ENCODE measurements at places on chromosomes 3 and 15. TPM values are rescaled to one million over a fixed set of nuclear protein-coding genes. Genes with fewer than 3 reads are reported as not detected.

GRCh38 chr15:69725957-69726356, 273.3 kb downstream of the RPLP1 start:
- no peak for DNase-seq
- no peak overlapping the region for H3K27ac ChIP-seq
- H3K36me3 ChIP-seq, result no peaks in the 10 kb centered on the region
- no peak overlapping the region for H3K4me3 ChIP-seq
- H3K27me3 ChIP-seq, result no peaks in the 10 kb centered on the region
- H3K4me1 ChIP-seq, result peaks cover 26% of the 10 kb centered on the region

DNA sequence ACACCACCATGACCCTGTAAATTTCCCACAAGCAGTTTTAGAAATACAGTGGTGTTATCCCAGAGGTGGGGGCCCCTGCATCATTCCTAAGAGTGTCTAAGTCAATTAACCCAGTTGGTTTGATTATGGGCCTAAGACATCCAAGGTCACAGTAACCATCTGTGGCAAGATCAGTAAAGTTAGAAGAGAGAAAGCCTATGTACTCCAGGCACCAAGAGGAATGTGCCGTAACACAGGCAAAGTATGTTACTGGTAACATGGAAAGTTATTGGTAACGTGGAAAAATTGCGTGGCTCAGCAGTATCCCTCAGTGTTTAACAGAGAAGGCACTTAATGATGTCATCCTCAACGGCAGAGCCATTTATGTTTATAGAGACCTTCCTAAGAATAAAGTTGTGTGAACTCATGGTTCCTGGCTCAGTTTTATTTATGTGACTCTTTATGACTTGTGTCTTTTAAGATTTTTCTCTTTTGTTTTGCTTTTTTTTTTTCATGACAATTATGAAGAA, 144.1 kb upstream of the RASGRP1 start:
- H3K4me3 ChIP-seq, result no peak overlapping the region
- peak overlapping the region; percentile 25 for H3K27ac ChIP-seq
- H3K36me3 ChIP-seq, result no peaks in the 10 kb centered on the region
- no peaks in the 10 kb centered on the region for H3K27me3 ChIP-seq
- H3K4me1 ChIP-seq, result peaks cover 34% of the 10 kb centered on the region

DNA sequence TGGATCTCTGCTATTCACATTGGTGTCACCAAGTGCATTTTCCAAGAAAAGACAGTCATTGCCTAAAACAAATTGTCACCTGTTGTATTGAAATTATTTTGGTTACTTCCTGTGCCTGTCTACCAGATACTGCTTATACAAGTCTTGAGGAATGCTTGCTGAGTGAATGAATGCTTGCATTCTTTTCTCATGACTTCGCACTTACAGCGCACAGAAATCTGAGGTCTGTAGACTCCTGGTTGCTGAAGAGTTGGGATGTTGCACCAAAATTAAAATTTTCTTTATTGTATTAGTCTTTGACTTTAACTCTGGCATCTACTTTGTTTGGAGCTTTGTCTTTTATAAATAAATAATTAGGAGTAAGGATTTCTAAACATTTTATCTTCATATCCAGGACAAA, 28.4 kb downstream of the SH3GL3 start:
- no peaks in the 10 kb centered on the region for H3K27me3 ChIP-seq
- H3K27ac ChIP-seq, result no peak overlapping the region
- no peaks in the 10 kb centered on the region for H3K36me3 ChIP-seq
- no peaks in the 10 kb centered on the region for H3K4me1 ChIP-seq

GRCh38 chr15:68207176-68207935, 2.2 kb upstream of the CALML4 start:
- H3K36me3 ChIP-seq, result peaks cover 45% of the 10 kb centered on the region
- DNase-seq, result no peak
- no peaks in the 10 kb centered on the region for H3K27me3 ChIP-seq
- H3K27ac ChIP-seq, result no peak overlapping the region
- no peak overlapping the region for H3K4me3 ChIP-seq
- peaks cover 7% of the 10 kb centered on the region for H3K4me1 ChIP-seq

- H3K36me3 ChIP-seq, result no peaks in the 10 kb centered on the region
- no peak overlapping the region for H3K27ac ChIP-seq
- no peaks in the 10 kb centered on the region for H3K4me1 ChIP-seq
- H3K27me3 ChIP-seq, result no peaks in the 10 kb centered on the region
- H3K4me3 ChIP-seq, result no peak overlapping the region
These were observed 869.7 kb downstream of the OTOL1 start for GRCh38 chr3:162366166-162366766.

GRCh38 chr3:143464850-143465249, 345.3 kb downstream of the CHST2 start:
- no peak overlapping the region for H3K4me3 ChIP-seq
- no peaks in the 10 kb centered on the region for H3K36me3 ChIP-seq
- H3K27ac ChIP-seq, result no peak overlapping the region
- DNase-seq, result no peak

DNA sequence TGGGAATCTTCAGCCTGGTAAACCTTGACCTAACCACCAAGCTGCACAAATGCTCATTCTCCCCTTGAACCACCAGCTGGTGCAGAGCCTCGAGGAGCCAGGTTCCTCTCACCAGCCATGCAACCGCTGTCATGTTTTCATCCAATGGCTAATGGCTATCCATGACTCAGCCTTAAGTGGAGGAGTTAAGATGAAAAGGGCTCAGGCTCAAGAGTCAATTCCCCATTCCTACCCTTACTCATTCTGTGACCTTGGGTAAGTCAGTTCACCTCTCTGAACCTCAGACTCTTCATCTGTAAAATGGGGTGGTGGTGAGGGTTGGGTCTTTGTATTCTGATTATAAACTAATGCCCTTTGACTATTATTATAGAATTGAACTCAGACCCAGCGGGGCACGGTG, 515.6 kb downstream of the SHQ1 start:
- no peak overlapping the region for H3K4me3 ChIP-seq
- H3K36me3 ChIP-seq, result no peaks in the 10 kb centered on the region
- DNase-seq, result no peak
- H3K27ac ChIP-seq, result no peak overlapping the region
- no peaks in the 10 kb centered on the region for H3K4me1 ChIP-seq

DNA sequence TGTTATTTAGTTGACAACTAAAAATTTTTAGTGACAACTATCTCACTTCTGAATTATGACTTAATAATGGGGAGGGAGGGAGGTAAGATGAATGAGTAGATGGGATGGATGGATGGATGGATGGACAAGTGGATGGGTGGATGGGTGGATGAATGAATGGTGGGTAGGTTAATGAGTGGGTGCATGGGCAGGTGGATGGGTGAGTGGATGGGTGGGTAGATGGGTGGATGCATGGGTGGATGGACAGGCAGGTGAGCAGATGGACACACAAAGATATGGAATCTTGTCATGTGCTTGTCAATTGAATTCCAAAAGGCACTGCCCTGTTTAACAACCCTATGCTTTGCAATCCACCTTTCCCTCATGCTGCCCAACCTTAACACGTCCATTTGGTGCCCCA, 41.5 kb downstream of the KLHL25 start:
- H3K4me1 ChIP-seq, result no peaks in the 10 kb centered on the region
- no peak for DNase-seq
- H3K36me3 ChIP-seq, result peaks cover 8% of the 10 kb centered on the region
- no peaks in the 10 kb centered on the region for H3K27me3 ChIP-seq

- H3K4me1 ChIP-seq, result no peaks in the 10 kb centered on the region
- no peak overlapping the region for H3K27ac ChIP-seq
- H3K27me3 ChIP-seq, result no peaks in the 10 kb centered on the region
- no peak for DNase-seq
These were observed 800.6 kb upstream of the LMCD1 start for GRCh38 chr3:7700977-7701376.

GRCh38 chr3:184227481-184227935, 1.9 kb upstream of the VWA5B2 start:
- H3K27ac ChIP-seq, result no peak overlapping the region
- peaks cover 18% of the 10 kb centered on the region for H3K4me1 ChIP-seq
- H3K4me3 ChIP-seq, result no peak overlapping the region
- no peak for DNase-seq
- H3K36me3 ChIP-seq, result no peaks in the 10 kb centered on the region

- no peak overlapping the region for H3K4me3 ChIP-seq
- DNase-seq, result no peak
- no peak overlapping the region for H3K27ac ChIP-seq
- H3K27me3 ChIP-seq, result no peaks in the 10 kb centered on the region
- H3K36me3 ChIP-seq, result no peaks in the 10 kb centered on the region
These were observed 215.2 kb upstream of the ADAMTS9 start for GRCh38 chr3:64903006-64903405.

Gene SMAD6
- 46.4 TPM for total RNA-seq

All from SJSA1 (cell line).